ENCODE measurements at places on chromosomes 6 and 20.

DNA sequence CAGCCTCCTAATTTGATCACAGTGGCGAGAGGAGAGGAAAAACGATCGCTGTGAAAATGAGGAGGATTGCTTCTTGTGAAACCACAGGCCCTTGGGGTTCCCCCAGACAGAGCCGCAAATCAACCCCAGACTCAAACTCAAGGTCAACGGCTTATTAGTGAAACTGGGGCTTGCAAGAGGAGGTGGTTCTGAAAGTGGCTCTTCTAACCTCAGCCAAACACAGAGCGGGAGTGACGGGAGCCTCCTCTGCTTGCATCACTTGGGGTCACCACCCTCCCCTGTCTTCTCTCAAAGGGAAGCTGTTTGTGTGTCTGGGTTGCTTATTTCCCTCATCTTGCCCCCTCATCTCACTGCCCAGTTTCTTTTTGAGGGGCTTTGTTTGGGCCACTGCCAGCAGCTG, 28.7 kb downstream of the SAYSD1 start:
- DNase-seq = no peak

GRCh38 chr20:1718604-1719384, 61.2 kb upstream of the SIRPG start:
- DNase-seq = no peak

- no peak for DNase-seq
Measured at GRCh38 chr6:129507846-129508245, 202.1 kb downstream of the ARHGAP18 start.

GRCh38 chr6:13813026-13813425, 1.3 kb downstream of the MCUR1 start:
- DNase-seq = no peak

DNA sequence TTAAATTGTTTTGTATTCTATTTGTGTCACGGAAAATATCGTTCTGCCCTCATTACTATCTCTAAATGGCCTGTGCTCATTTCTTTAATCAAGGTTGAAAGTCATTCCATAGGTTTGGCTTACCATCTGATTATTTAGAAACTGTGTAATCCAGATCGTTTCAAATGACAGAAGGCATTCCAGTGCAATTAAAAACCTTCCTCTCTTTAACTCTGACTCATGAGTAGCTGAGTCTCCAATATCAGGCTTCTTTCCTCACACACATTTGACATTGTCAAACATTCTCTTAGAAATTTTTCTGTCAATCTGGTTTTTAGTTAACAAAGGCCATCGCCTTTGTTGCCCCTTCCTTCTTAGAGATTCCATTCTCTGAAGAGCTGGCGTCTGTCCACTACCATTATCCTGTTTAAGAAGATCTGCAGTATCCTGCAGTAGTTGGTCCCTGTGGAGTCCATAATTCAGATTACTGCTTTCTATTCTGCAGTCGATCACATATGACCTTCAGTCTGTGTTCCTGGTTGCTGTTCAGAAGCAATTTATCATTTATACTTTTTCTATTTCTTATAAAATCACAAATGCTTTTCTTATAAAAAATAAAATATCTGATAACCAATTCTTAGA, 3.9 kb upstream of the TRDN start:
- no peak for DNase-seq

DNA sequence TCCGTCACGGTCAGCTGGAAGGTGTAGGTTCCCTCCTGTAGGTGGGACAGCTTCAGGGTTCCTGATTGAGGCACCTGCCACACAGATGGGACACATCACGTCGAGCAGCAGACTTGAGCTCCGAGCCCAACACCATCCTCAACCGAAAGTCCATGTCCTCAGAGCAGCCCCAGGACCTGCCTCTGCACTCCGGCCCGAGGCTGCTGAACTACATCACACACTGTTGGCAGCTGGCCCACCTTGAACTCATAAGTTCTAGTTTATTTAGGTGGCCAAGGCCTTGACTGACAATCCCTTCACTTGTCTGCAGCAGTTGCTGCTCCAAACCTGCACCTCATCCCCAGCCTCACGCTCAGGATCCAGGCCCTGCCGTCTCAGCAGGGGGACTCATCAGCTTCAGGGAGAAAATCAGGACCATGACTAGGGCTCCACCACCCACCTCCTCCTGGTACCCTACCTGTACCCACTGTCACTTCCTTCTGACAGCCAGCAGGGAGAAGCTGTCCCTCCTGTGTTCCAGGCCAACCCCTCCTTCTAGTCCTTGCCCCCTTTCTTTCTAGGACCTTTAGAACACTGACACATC, 21.0 kb downstream of the LRP11 start:
- no peak for DNase-seq

DNA sequence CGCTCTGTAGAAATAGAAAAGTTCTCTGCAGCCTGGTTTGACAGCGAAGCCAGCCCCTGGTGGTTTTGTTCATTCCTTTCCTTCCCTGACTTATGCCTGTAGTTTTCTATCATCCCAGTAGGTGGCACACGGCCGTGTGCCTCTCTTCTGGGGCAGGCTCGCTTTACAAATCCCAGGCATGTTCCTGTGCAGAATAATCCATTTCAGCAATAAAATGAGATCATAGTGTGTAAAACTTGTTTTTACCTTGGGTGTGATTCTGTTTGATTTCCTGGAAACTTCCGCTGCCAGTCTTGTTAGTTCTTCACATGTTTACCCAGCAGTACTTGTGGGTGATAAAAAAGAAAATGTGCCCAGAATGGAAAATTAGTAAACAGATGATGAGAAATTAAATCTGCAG, 7.4 kb upstream of the INSM1 start:
- DNase-seq = no peak

- DNase-seq = no peak
Measured at GRCh38 chr20:46159101-46159897, 41.2 kb downstream of the CD40 start.

GRCh38 chr20:63704749-63705117, 3.0 kb downstream of the ARFRP1 start:
- DNase-seq = no peak

Data from stimulated activated CD4-positive, alpha-beta T cell treated with anti-CD3 and anti-CD28 coated beads, Interleukin-1b, Interleukin-23, amount 100 ng/mL, for 1 hour (primary cell).